ENCODE measurements at places on chromosomes 4 and X.

DNA sequence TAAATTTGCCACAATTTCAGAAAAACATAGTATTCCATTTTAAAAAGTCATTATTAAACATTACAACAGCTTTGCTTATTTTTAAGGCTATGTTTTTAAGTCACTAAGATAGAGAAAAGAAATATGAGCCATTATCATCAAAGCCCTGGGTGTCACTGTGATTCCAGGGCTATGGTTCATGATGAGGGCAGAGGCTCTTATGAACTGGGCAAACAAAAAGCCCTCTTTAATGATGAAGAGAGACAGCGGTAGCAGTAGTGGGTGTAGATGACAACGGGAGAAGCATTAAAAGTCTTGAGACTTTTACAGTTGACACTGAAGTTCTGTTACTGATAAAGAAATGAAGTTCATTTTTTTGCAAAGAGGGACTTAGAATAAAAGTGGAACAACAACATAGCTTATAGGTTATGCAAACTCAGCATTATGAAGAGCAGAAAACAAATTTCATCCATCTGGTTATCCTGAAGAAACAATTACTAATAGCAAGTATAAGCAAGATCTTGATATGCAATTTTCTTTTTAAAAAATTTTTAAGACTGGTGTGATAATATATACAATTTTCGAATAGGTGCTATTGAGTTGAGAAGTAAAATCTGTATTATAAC, 202.7 kb upstream of the ETNPPL start:
- DNase-seq: no peak

- no peak for DNase-seq
Measured at GRCh38 chr4:110365761-110366160, 110.2 kb upstream of the ENPEP start.

- no peak for DNase-seq
Measured at GRCh38 chr4:55092504-55092903, 32.9 kb downstream of the KDR start.

- no peak for DNase-seq
Measured at GRCh38 chr4:131304686-131305085, 1844.4 kb upstream of the PCDH10 start.

DNA sequence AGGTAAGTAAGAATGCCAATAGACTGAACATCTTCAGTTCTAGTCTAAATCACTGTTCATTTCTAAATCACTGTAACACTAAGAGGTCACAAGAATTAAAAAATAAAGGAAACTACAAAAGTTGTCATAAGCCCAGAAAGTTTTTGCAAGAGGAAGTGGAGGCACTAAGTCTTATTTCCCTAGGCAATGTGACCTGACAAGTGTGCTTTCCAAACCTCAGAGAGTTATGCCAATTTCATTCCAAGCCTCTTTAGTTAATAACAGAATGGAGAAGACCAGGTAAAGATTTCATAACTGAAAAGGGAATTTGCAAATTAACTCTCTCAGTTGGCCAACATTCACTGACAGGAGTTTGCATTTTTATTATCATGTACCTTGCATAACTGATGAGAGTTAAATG, 40.5 kb downstream of the BBS12 start:
- DNase-seq: no peak

GRCh38 chrX:9149501-9150245, 115.7 kb upstream of the FAM9B start:
- no peak for DNase-seq

DNA sequence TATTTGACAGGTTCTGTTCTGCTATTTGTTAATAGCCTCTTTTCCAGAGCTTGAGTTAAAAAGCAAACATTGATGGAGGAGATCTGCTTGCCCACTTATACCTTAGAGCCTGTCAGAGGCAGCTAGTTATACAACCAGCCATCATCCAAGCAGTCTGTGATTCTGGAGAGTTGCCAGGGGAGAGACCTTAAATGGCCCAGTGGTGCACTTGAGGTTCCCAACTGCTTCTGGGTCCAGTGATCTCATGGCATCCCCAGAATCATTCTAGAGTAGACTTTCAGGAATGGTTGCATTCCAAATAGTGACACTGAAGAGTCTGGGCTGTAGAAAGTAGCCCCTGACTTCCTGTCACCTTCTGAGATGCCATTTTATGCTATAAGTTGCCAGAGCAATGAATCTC, 160.7 kb downstream of the FHIP1A start:
- DNase-seq: no peak

- no peak for DNase-seq
Measured at GRCh38 chr4:111546881-111547280, 598.4 kb upstream of the FAM241A start.

- no peak for DNase-seq
Measured at GRCh38 chr4:99379571-99379970, 27.0 kb upstream of the ADH1C start.

GRCh38 chr4:79526641-79527565, 118.9 kb upstream of the GK2 start:
- no peak for DNase-seq

GRCh38 chr4:65917486-65917885, 247.2 kb upstream of the EPHA5 start:
- DNase-seq: no peak

- DNase-seq: no peak
Measured at GRCh38 chr4:8537041-8537461, 43.1 kb upstream of the GPR78 start.

Measured in activated B cell treated with CpG ODN at 0.5 μM for 24 hours (primary cell).